Tibial nerve (tissue), 4 donors: ENCODE measurements at places on chromosomes 6 and 20. TPM values are rescaled to one million over a fixed set of nuclear protein-coding genes. Genes with fewer than 3 reads are reported as not detected.

DNA sequence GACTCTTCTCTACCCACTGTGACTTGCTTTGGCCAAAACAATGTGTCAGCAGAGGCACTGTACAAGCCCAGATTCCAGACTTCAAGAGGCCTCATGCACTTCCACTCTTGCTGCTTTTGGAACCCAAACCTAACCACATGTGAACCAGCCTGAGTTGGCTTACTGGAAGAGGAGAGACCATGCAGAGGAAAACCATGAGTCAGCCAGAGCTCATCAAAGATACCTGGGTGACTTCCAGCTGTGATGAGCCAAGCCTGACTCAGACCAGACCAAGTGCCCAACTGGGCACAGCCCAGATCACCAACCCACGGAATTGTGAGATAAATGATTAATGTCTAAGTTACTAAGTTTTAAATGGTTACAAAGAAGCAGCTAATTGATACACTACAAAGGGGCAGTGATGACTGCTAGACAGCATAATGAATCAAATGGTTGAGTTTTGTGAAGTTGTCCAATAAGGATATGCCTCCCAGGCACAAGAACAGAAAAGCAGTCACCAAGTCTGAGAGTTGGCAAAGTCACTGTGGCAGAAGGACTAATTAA lies 16.2 kb upstream of the BEND6 start:
- no peak overlapping the region for H3K4me3 ChIP-seq
- H3K4me1 ChIP-seq, result no peaks in the 10 kb centered on the region
- no peak for DNase-seq
- H3K36me3 ChIP-seq, result no peaks in the 10 kb centered on the region

DNA sequence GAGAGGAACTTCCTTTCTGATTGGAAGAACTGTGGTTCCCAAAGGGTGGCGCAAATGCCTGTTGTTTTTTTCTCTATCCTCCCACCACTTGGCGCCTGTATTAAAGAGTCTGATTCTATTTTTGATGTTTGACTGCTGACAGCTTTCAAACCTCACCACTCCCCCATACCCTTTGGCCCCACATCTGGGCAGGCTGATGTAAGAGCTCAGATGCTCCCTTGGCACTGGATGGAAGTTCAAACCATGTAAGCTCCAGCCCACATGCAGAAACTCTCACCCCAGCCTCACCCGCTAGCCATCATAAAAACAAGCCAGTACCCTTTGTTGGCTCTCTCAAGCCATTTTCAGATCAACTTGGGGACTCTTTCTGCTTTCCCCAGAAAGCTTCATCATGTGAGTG lies 20.0 kb upstream of the TMEM14A start:
- DNase-seq, result no peak
- no peaks in the 10 kb centered on the region for H3K36me3 ChIP-seq
- peak overlapping the region; percentile 49 for H3K27ac ChIP-seq
- H3K4me3 ChIP-seq, result no peak overlapping the region
- H3K4me1 ChIP-seq, result peaks cover 22% of the 10 kb centered on the region
- H3K27me3 ChIP-seq, result no peaks in the 10 kb centered on the region

- no peaks in the 10 kb centered on the region for H3K36me3 ChIP-seq
- H3K4me1 ChIP-seq, result no peaks in the 10 kb centered on the region
- no peaks in the 10 kb centered on the region for H3K27me3 ChIP-seq
- no peak overlapping the region for H3K4me3 ChIP-seq
These were observed 263.8 kb downstream of the ALDH8A1 start for GRCh38 chr6:134686071-134686470.

DNA sequence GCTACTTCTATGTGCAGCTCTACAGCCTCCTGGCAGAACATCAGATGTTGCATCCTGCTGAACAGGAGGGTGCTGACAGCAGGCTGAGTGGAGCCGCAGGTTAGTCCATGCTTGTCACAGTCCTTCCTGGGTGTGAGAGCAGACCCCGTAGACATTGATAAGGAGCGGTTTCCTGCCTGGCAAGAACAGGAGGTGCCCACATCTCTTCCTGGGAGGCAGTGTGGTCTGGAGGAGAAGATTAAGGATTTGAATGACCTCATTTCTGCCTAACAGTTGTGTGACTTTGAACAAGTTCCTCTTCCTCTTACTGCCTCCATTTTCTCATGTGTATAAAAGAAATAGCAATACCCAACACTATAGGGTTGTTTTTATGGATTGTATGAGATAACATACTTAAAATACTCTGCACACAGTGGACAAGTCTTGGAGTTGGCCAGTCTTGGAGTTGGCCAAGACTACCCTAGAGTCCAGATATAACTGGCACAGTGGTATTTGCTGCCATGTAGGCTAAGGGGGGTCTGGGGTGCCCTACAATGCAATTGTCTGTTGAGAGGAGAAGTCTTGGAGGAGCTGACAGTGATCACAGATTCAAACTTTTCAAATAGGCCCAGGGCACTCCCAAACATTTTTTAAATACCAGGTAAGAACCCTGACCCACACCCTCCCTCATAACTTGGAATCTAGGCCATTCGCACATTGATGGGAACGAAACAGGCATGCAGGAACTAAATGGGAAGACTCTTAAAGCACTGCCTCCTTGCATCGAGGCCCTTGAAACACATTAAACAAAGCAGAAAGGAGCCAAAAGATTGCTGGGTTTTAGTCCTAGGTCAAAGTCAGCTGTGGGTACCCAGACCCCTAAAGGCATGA lies 32.6 kb upstream of the TBC1D7 start:
- no peak overlapping the region for H3K27ac ChIP-seq
- H3K36me3 ChIP-seq, result no peaks in the 10 kb centered on the region
- DNase-seq, result no peak
- H3K4me3 ChIP-seq, result no peak overlapping the region
- no peaks in the 10 kb centered on the region for H3K4me1 ChIP-seq

Gene SNX21
- total RNA-seq, result 389 TPM
